ENCODE measurements at places on chromosomes 6 and 20. TPM values are rescaled to one million over a fixed set of nuclear protein-coding genes. Genes with fewer than 3 reads are reported as not detected.

Gene FAM210B
- total RNA-seq = 17.9 TPM

Gene LAMA5
- 469 TPM for total RNA-seq

- no peaks in the 10 kb centered on the region for H3K4me1 ChIP-seq
- H3K36me3 ChIP-seq = no peaks in the 10 kb centered on the region
- H3K4me3 ChIP-seq = no peak overlapping the region
- H3K27me3 ChIP-seq = no peaks in the 10 kb centered on the region
Measured at GRCh38 chr20:20224806-20225205, 143.1 kb upstream of the INSM1 start.

- H3K27ac ChIP-seq = no peak overlapping the region
- no peak for DNase-seq
- no peaks in the 10 kb centered on the region for H3K36me3 ChIP-seq
Measured at GRCh38 chr20:61173961-61174725, 77.9 kb upstream of the CDH4 start.

Gene GABRR1
- not detected for total RNA-seq

DNA sequence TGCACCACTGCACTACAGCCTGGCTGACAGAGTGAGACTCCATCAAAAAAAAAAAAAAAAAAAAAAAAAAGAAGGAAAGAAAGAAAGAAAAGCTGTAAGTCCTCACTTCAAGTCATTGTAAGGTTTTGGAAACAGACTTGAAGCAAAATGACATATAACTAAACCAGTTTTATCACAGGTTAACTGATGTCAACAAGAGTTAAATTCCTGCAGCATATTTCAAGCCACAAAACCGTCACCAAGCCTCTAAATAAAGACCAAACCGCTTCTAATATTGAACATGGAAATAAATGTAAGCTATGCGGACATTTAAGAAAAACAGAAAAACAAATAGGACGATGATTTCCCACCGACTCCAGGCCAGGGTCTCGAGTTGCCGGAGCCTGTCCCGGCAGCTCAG lies 88.9 kb upstream of the RPS6KA2 start:
- no peak for DNase-seq
- H3K27ac ChIP-seq = no peak overlapping the region
- H3K4me3 ChIP-seq = no peak overlapping the region
- no peaks in the 10 kb centered on the region for H3K27me3 ChIP-seq
- H3K4me1 ChIP-seq = no peaks in the 10 kb centered on the region
- H3K36me3 ChIP-seq = no peaks in the 10 kb centered on the region

- no peak overlapping the region for H3K4me3 ChIP-seq
- no peaks in the 10 kb centered on the region for H3K36me3 ChIP-seq
- H3K27me3 ChIP-seq = no peaks in the 10 kb centered on the region
- no peak for DNase-seq
- H3K4me1 ChIP-seq = no peaks in the 10 kb centered on the region
- no peak overlapping the region for H3K27ac ChIP-seq
Measured at GRCh38 chr6:73339340-73339739, 14.7 kb downstream of the DPPA5 start.

DNA sequence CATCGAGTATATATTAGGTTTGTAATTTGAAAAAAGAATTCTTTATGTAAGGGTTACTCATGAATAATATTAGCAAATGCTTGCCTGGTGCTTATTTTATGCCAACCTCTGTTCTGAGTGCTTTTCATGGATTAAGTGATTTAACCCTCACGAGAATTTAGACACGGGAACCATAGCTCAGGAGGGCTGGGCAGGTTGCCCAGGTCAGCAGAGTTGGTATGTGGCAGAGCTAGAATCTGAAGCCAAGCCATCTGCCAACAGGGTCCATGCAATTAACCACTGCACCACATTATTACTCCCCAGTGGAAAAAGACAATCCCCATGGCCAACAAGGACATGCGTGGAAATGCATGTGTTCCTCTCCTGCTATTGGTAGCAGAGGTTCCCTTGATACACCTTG lies 345.6 kb downstream of the CDC5L start:
- H3K4me1 ChIP-seq = no peaks in the 10 kb centered on the region
- H3K27me3 ChIP-seq = no peaks in the 10 kb centered on the region
- no peaks in the 10 kb centered on the region for H3K36me3 ChIP-seq
- H3K27ac ChIP-seq = no peak overlapping the region
- H3K4me3 ChIP-seq = no peak overlapping the region
- no peak for DNase-seq

Gene ENPP5
- total RNA-seq = 0.53 TPM

DNA sequence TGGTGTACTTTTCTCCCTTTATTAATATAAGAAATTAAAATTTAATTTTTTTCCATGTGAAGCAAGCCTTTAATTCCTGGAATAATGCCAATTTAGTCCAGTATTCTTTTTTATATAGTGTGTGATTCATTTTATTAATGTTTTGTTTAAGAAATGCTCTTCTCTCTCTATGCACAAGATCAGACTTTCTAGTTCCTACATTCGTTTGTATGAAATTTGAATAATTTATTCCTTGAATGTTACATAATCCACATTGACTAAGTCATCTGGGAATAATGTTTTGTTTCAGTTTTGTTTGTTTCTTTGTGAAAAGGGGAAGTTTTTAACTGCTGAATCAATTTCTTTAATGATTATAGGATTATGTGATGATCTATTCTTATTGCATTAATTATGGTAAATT lies 181.4 kb upstream of the ID4 start:
- no peak for DNase-seq
- H3K27ac ChIP-seq = no peak overlapping the region
- peak overlapping the region; percentile 30 for H3K4me3 ChIP-seq
- H3K36me3 ChIP-seq = no peaks in the 10 kb centered on the region
- no peaks in the 10 kb centered on the region for H3K27me3 ChIP-seq

Gene RIMS1
- not detected for total RNA-seq

DNA sequence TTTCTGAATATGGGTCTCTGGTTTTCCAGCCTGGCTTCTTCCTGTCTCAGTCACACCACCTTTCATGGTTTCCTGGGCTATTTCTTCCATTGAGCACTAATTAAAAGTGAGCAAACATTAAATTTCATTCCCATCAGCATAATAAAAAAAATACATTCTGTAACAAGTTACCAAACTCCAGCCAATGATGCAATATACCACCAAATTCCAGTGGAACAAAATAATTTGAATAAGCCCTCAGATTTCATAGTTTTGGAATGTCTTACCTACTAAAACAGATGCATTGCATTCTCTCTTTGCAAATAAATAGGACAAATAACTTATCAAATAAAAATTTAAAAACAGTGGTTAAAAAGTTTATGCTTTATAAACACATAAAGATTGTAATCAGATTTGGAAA lies 97.8 kb upstream of the PRDM1 start:
- no peak overlapping the region for H3K27ac ChIP-seq
- no peak overlapping the region for H3K4me3 ChIP-seq
- H3K27me3 ChIP-seq = peaks cover 11% of the 10 kb centered on the region
- DNase-seq = no peak

DNA sequence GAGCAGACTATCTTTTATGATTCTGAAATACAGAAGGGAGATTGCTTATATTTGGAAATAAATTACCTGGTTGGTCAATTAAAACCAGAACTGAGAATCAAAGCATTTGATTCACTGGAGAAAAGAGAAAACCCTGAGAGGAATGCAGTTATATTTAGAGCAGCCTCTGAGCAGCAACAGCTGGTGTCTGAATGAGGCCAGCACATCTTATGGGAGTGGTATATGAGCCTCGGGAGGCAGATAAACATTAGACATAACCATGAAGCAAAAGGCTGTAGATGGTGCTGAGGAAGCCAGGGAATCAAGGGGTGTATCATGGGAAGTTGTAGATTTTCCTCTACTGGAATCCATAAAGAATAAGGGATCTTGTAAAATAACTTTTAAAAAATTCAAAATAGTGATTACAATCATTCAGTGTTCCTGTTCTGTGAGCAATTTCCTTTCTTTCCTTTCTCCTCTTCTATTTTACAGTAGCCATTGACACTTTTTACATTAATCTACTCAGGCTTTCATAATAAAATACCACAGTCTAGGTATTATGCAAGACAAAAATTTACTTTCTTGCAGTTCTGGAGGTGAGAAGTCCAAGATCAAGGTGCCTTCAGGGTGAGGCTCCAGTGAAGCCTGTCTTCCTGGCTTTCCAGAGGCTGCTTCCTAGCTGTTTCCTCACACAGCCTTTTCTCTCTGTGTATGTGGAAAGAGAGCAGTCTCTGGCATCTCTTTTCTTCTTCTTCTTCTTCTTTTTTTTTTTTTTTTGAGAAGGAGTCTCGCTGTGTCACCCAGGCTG lies 32.8 kb upstream of the ENPP5 start:
- H3K27ac ChIP-seq = no peak overlapping the region
- DNase-seq = no peak
- no peak overlapping the region for H3K4me3 ChIP-seq
- no peaks in the 10 kb centered on the region for H3K36me3 ChIP-seq
- H3K4me1 ChIP-seq = no peaks in the 10 kb centered on the region

Gene TMEM74B
- not detected for total RNA-seq

GRCh38 chr6:169543704-169544103 lies 158.1 kb downstream of the WDR27 start:
- no peak overlapping the region for H3K27ac ChIP-seq
- H3K4me1 ChIP-seq = no peaks in the 10 kb centered on the region
- no peaks in the 10 kb centered on the region for H3K27me3 ChIP-seq

GRCh38 chr6:25536781-25537180 lies 115.2 kb upstream of the SCGN start:
- H3K27ac ChIP-seq = no peak overlapping the region
- no peaks in the 10 kb centered on the region for H3K27me3 ChIP-seq
- H3K4me1 ChIP-seq = no peaks in the 10 kb centered on the region
- H3K4me3 ChIP-seq = no peak overlapping the region

DNA sequence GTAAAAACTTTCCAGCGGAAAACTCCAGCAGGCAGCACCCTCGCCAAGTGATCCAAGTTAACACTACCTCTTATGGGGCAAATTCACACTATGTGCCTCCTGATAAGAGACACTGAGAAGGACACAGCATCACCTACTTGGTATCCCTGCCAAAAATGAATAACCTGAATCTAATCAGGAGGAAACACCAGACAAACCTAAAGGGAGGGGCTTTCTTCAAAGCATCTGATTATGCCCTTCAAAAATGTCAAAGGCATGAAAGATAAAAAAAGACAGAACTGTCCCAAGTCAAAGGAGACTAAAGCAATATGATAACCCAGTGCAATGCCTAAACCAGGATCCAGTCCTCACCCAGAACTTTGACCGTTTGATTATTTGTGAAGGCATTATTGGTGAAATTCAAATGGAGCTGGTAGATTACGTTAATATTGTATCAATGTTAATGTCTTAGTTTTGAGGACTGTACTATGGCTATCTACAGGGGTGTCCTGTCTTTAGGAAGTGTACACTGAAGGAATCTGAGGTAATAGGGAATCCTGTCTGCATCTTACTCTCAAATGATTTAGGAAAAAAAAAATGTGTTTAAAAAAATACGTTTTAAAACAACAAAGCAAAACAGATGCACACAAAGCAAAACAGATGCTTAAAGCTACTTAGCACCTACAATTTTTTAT lies 8.3 kb downstream of the TBC1D7 start:
- H3K4me1 ChIP-seq = no peaks in the 10 kb centered on the region
- H3K36me3 ChIP-seq = peaks cover 45% of the 10 kb centered on the region
- no peaks in the 10 kb centered on the region for H3K27me3 ChIP-seq
- DNase-seq = no peak
- no peak overlapping the region for H3K27ac ChIP-seq

GRCh38 chr6:5737460-5737859 lies 269.3 kb downstream of the NRN1 start:
- DNase-seq = no peak
- H3K27ac ChIP-seq = no peak overlapping the region
- H3K4me1 ChIP-seq = no peaks in the 10 kb centered on the region
